ENCODE measurements at places on chromosomes 13 and 19.

DNA sequence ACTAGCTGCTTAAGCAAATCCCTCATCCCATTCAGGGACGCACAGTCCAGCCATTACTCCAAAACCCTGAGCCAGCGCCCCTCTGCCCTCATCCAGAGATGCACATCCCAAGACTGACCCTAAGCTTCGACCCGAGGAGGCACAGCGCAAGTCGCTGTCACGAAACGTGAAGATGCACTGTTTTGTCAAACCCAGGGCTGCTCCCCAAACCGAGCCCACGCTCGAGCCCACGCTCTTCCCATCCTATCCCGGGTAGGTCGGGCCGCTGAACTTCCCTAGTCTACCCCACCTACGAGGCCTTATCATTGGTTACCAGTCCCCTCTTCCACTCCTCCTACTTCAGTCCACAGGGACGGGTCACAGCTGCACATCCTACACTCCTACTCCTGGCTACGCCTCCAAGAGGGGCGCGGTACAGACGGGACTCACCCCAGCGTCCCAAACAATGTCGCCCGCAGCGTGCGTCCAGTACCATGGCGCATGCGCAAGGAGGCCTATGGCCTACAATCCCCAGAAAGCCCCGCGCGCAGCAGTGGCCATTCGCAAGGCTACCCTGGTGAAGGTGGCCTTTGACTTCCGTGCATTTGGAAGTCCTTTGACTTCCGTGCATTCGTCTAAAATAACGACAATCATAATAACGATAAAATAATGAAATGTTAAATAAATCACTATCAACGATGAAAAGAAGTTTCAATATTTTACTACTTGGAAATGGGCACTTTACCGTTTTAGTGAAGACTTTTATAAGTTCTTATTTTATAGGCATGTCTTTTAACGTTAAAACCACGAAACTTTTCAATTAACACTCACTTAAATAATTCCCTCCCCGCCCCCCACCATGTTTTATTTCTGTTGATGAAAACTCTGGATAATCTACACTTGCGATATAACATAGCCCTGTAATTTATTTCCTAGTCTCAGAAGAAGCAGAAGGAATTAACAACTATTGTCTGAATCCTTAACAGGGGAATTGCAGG lies at the start of gene ZNF285:
Gene ZNF285, minus strand, starts transcription at position 470 of the 977 bp plus-strand sequence. CDS start 4,395 bp downstream, outside the sequence.
- peak; percentile 98 for ATAC-seq
- peaks cover 6% of the 10 kb centered on the region for H3K4me1 ChIP-seq
- H3K36me3 ChIP-seq, result peaks cover 16% of the 10 kb centered on the region
- peak within 1 kb of the TSS; percentile 78 for H3K27ac ChIP-seq

- peaks cover 24% of the 10 kb centered on the region for H3K27me3 ChIP-seq
- H3K4me1 ChIP-seq, result peaks cover 7% of the 10 kb centered on the region
- H3K4me3 ChIP-seq, result no peak overlapping the region
- ATAC-seq, result peak; percentile 69
- H3K27ac ChIP-seq, result no peak overlapping the region
Measured at GRCh38 chr19:51607077-51607476, 23.1 kb downstream of the SIGLEC5 start.

DNA sequence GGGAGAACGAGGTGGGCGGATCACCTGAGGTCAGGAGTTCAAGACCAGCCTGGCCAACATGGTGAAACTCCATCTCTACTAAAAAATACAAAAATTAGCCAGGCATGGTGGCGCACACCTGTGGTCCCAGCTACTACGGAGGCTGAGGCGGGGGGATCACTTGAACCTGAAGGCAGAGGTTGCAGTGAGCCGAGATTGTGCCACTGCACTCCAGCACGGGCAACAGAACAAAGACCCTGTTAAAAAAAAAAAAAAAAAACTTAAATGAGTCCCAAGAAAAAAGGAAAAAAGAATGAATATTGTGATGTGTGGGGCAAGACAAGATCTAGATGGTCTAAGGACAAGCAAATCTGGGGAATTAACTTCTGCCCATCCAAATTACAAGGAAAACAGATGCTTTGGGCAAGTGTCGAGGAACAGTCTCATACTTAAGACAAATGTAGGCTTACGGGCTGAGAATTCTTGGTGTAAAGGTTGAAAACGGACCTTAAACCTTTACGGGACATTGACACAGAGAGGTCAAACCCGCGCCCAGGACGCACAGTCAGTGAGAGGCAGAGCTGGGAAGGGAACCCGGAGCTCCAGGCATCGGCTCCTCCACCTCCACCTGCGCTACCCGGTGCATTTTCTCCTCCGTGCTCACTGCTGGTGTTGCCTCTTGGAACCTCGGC lies 656 bp upstream of the ZNF324 start:
- peak overlapping the region; percentile 85 for H3K4me3 ChIP-seq
- peak; percentile 23 for ATAC-seq
- H3K27ac ChIP-seq, result peak overlapping the region; percentile 48
- H3K4me1 ChIP-seq, result peaks cover 6% of the 10 kb centered on the region

DNA sequence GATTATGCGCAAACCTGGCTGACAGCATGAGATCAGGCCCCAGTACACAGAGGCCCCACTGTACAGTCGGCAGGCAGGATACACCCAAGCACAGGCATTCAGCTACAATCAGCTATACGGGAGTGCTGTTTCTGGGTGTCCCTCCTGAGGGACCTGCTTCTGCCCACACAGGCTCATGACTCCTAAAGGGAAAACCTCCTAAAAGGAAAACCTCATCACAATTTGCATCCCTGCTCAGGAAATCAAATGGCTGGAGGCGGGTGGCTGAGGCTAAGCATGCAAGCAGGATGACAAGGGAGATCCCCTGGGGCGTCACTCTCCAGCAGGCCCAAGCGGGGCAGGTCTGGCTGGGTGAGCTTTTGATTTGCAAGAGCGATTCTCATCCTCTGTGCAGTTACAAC lies 99.8 kb downstream of the CRYL1 start:
- peak overlapping the region; percentile 30 for H3K4me3 ChIP-seq
- no peaks in the 10 kb centered on the region for H3K27me3 ChIP-seq
- peak; percentile 59 for ATAC-seq
- no peak overlapping the region for H3K27ac ChIP-seq
- no peaks in the 10 kb centered on the region for H3K36me3 ChIP-seq
- peaks cover 38% of the 10 kb centered on the region for H3K4me1 ChIP-seq

- peak; percentile 66 for ATAC-seq
- H3K27me3 ChIP-seq, result peaks cover 9% of the 10 kb centered on the region
- H3K36me3 ChIP-seq, result peaks cover 4% of the 10 kb centered on the region
- H3K4me1 ChIP-seq, result peaks cover 51% of the 10 kb centered on the region
- peak overlapping the region; percentile 95 for H3K27ac ChIP-seq
Measured at GRCh38 chr13:50365408-50366391, 350.5 kb downstream of the KCNRG start.

DNA sequence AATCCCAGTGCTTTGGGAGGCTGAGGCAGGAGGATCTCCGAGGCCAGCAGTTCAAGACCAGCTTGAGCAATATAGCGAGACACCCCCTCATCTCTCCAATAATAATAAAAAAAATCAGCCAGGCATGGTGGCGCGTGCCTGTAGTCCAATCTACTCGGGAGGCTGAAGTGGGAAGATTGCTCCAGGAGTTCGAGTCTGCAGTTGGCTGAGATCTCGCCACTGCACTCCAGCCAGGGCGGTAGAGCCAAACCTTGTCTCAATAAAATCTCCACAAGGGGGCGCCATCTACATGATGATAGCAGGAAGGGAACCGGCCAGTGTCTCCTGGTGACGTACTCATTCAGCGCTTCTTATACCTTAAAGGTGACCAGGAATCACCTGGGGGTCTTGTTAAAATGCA lies 13.6 kb upstream of the C5AR1 start:
- H3K27ac ChIP-seq, result peak overlapping the region; percentile 45
- peak; percentile 98 for ATAC-seq
- H3K27me3 ChIP-seq, result no peaks in the 10 kb centered on the region
- H3K36me3 ChIP-seq, result no peaks in the 10 kb centered on the region
- no peaks in the 10 kb centered on the region for H3K4me1 ChIP-seq

DNA sequence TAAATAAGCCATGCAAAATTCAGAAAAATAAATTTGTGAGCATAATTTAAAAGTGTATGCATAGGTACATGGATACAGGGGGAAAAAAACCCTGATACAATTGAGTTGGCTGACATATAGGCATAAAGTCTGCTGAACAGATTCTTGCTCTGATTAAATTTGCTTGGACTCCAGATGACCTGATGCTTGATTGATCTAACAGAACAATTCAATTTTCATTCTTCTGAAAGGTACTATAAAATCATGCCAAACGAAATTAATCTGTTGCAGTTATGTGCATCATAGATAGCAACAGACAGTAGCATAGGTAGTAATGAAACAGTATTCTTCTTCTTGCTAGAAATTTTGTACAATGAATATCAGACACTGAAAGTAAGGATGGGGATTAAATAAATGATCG lies 578.2 kb upstream of the SLITRK6 start:
- H3K27me3 ChIP-seq, result no peaks in the 10 kb centered on the region
- ATAC-seq, result no peak
- no peaks in the 10 kb centered on the region for H3K4me1 ChIP-seq
- H3K36me3 ChIP-seq, result no peaks in the 10 kb centered on the region

GRCh38 chr13:112702986-112703379 lies 13.1 kb downstream of the ATP11A start:
- no peak overlapping the region for H3K27ac ChIP-seq
- peaks cover 3% of the 10 kb centered on the region for H3K36me3 ChIP-seq
- ATAC-seq, result no peak
- peaks cover 28% of the 10 kb centered on the region for H3K4me1 ChIP-seq
- H3K4me3 ChIP-seq, result no peak overlapping the region

GRCh38 chr13:41458761-41459431 lies 1.5 kb downstream of the RGCC start:
- H3K4me1 ChIP-seq, result peaks cover 43% of the 10 kb centered on the region
- H3K36me3 ChIP-seq, result peaks cover 60% of the 10 kb centered on the region
- peak overlapping the region; percentile 95 for H3K27ac ChIP-seq
- no peak for ATAC-seq

DNA sequence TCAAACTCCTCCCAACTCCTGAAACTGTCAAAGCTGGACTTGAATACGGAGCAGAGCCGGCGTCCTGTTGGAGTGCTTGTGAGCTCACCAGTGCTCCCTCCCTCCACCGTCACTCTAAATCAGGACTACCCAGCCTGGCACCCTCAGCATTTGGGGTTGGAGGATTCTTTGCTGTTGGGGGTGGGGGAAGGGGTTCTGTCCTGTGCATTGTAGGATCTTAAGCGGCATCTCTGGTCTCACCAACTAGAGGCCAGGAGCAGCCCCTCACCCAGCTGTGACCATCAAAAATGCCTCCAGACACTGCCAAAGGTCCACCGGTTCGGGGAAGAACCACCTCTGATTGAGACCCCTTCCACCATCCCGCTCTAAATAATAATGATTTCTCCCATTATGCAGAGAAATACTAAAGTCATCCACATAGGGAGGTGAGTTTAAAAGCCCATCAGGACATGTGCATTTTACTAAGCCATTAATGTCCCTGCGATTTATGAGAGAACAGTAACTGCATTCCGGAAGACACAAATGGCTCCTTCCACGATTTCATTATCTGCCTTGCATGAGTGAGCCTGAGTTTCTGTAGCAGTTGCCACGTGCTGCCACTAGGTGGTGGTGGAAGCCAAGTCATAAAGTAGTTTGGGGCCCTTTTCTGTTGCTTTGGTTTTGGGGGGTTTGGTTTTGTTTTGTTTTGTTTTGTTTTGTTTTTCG lies 16.1 kb upstream of the USP29 start:
- peaks cover 9% of the 10 kb centered on the region for H3K27me3 ChIP-seq
- H3K4me3 ChIP-seq, result peak overlapping the region; percentile 71
- ATAC-seq, result peak; percentile 60

DNA sequence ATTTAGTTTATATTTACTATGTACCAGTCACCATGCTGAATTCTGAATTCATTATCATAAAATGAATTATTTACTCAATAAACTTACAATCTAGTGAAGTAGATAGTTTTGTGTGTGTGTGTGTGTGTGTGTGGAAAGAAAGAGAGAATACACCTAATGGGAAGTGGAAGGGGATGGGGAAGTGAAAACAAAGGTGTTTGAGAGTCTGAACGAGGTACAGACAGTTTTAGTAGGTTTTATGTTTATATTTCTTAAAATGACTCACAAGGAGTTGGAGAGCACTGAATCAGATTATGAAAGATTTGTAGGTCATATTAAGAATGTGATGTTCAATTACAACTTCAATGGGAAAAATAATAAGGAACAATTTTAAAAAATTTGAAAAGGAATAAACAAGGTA lies 1753.0 kb downstream of the SLITRK1 start:
- no peaks in the 10 kb centered on the region for H3K27me3 ChIP-seq
- no peak overlapping the region for H3K4me3 ChIP-seq
- ATAC-seq, result no peak

DNA sequence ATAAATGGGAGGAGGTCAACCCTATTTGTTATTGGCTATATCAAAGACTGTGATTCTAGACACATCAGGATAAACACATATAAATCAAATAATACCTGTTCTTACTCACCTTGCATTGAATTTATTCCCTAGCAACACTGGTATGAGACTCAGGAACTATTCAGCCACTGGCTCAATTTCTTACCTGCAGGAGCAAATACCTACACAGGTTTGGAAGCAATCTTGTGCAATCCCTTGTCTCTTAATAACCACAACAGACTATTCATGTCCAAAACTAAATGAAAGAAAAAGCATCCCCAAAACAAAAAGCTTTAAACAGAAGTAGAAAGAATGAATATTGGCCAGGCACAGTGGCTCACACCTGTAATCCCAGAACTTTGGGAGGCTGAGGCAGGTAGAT lies 55.5 kb downstream of the TBC1D4 start:
- no peak overlapping the region for H3K27ac ChIP-seq
- H3K4me3 ChIP-seq, result no peak overlapping the region
- no peak for ATAC-seq
- no peaks in the 10 kb centered on the region for H3K36me3 ChIP-seq
- no peaks in the 10 kb centered on the region for H3K4me1 ChIP-seq
- peaks cover 32% of the 10 kb centered on the region for H3K27me3 ChIP-seq

DNA sequence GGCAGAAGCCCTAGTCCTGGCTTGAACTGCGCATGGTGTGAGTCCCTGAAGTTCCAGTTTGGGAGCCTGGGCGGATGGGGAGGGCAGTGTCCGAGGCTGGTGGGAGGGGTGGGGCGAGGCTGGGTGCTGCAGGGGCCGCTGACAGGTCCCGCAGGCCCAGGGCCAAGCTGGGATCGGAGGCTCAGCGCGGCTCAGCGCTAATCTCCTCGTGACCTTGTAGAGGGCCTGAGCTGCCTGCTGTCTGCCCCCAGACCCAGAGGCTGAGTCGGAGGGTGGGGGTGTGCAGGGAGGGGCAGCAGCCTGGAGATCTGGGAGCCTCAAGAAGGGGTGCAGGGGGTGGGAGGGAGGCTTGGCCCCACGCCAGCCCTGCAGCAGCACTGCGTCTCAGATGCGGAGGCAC lies 3.0 kb downstream of the ATP1A3 start:
- H3K27me3 ChIP-seq, result peaks cover 17% of the 10 kb centered on the region
- H3K36me3 ChIP-seq, result no peaks in the 10 kb centered on the region
- peaks cover 16% of the 10 kb centered on the region for H3K4me1 ChIP-seq
- H3K27ac ChIP-seq, result no peak overlapping the region
- H3K4me3 ChIP-seq, result no peak overlapping the region

GRCh38 chr13:42753697-42754096 lies 27.7 kb upstream of the FAM216B start:
- peaks cover 15% of the 10 kb centered on the region for H3K27me3 ChIP-seq
- H3K27ac ChIP-seq, result no peak overlapping the region
- ATAC-seq, result no peak
- no peaks in the 10 kb centered on the region for H3K4me1 ChIP-seq
- H3K4me3 ChIP-seq, result no peak overlapping the region
- H3K36me3 ChIP-seq, result no peaks in the 10 kb centered on the region

- H3K27ac ChIP-seq, result no peak overlapping the region
- H3K27me3 ChIP-seq, result no peaks in the 10 kb centered on the region
- no peaks in the 10 kb centered on the region for H3K4me1 ChIP-seq
- no peak for ATAC-seq
- no peak overlapping the region for H3K4me3 ChIP-seq
- H3K36me3 ChIP-seq, result no peaks in the 10 kb centered on the region
Measured at GRCh38 chr13:110509478-110509926, 52.0 kb downstream of the RAB20 start.

Measured in activated T-helper 17 cell treated with anti-CD3 and anti-CD28 coated beads, Interleukin-2, amount 50 U/mL, for 72 hours (primary cell).